ENCODE measurements at places on chromosomes 1 and 21. TPM values are rescaled to one million over a fixed set of nuclear protein-coding genes. Genes with fewer than 3 reads are reported as not detected.

DNA sequence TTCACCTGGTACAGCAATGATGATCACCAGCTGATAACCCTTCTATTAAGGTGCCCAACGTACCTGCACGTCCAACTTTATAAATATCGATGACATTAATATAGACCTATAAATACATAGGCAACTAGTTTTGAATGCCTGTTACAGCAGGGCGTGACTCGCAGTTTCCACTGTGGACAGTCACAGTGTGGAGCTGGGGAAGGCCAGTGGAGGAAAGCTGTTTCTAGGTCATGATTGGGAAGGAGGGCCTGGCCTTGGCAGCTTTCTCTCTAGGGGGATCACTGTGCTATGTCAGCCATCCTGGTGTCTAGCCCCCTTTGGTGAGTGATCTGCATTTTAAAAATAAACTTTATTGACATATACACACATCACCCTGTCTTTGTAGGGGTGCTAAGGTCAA is 4.4 kb upstream of the PRDM15 start:
- no peak for DNase-seq

MYBPHL gene
- total RNA-seq, result 0.27 TPM

S100A7A gene
- total RNA-seq, result not detected

MATN1 gene
- total RNA-seq, result 0.36 TPM

DNA sequence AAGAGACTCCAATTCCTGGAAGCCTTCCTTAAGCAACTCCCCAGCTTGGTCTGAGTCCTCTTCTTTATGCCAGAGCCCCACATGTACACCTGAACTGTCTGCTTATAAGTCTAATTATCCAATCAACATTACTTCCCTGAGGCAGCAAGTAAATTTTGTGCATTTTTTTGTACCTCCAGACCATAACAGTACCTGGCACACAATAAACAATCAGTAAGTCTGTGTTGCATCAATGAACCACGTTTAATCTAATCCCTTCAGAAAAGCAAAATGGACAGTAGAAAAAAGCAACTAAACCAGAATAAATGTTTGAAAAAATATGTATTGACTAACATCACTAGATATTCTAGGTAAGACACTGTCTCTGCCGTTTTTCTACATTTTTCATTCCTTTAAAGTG is 20.5 kb downstream of the MRPL39 start:
- DNase-seq, result no peak

ATP6V1G3 gene
- not detected for total RNA-seq

DNA sequence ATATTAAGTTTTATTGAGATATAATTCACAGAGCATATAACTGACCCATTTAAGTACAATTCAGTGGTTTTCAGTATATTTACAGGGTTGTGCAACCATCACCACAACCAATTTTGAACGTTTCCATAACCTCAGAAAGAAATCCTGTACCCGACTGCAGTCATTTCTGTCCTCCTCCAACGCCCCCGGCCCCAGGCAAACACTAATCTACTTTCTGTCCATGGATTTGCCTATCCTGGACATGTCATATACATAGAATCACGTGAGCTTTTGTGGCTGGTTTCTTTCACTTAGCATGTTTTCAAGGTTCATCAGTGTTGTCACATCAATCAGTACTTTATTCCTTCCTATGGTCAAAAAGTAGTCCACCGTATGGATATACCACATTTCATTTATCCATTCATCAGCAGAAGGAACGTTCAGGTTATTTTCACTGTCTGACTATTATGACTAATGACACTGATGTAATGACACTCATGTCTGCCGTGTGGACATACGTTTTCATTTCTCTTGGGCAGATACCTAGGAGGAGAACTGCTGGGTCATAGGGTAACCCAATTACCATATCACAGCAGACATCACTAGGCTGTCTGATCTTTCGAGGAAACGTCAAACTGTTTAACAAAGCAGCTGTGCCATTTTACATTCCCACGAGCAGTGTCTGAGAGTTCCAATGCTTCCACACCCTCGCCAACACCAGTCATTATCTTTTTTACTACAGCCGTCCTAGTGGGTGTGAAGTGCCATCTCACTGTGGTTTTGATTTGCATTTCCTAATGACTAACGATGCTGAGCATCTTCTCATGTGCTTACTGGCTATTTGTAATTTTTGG is 30.8 kb downstream of the MRPL37 start:
- no peak for DNase-seq

NECTIN4 gene
- not detected for total RNA-seq

GOLT1A gene
- 0.54 TPM for total RNA-seq

DNA sequence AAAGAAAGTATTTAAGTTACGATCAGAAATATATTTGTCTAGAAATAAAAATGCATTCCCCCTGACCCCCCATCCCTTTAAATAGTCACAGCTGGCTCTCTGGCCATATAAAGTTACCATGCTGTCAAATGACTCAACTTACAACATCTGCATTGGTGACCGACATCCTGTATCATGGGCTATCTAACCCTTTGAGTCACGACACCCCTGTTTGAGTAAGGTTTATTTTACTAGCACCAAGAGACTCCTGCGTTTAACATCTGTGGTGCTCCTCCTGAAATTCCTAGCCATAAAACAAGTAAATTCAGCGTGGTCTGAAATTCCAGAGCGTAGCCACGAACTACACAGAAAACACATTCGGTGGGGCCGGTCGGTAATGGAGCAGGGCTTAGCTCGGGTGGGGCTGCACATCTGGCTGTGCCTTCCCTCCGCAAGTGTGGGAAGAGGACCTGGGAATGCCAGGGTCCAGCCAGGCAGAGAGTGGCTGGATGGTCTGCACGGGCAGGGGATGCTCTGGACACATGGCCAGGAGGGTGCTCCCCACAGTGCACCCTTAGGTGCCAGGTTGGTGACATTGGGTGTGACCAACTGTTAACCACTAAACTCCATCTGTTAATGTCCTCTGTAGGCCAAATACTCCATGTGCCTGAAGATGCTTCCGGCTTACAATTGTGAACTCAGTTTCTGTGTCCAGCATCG is 53.0 kb upstream of the CLDN14 start:
- DNase-seq, result no peak

TEKT2 gene
- 6.3 TPM for total RNA-seq

MFSD2A gene
- total RNA-seq, result 18.9 TPM

FAM163A gene
- total RNA-seq, result 0.36 TPM

LRRC38 gene
- total RNA-seq, result 2.4 TPM

DNA sequence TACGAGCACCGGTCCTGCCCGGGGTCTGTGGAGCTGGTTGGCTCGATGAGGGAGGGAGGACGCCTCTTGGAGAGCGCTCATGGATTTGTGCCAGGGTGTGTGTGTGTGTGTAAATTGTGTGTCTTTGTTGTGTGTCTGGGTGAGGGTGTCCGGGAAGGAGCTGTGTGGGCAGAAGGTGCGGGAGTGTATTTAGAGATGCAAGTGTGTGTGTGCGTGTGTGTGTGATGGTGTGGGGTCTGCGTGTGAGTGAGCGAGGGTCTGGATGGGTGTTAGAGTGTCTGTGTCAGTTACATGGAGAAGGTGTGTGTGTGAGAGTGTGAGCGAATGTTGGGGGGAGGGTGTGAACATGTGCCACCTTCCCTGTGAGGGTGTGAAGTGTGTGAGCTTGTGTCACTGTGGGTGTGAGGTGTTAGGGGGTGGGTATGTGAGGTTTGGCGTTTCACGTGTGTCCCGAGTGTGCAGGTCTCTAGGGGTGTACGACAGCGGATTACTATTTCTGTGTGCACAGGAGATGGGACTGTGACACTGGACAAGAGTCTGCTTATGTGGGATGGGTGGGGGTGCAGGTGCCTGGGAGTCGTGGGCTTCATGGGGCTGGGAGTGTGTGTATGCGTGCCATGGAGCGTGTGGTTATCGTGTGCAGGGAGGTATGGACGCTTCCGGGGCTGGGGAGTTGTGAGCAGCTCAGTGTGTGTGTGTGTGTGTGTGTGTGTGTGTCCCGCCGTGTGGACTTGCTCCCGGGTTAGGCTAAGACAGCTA is 880 bp downstream of the IGSF21 start:
- peak; percentile 53 for DNase-seq

DNA sequence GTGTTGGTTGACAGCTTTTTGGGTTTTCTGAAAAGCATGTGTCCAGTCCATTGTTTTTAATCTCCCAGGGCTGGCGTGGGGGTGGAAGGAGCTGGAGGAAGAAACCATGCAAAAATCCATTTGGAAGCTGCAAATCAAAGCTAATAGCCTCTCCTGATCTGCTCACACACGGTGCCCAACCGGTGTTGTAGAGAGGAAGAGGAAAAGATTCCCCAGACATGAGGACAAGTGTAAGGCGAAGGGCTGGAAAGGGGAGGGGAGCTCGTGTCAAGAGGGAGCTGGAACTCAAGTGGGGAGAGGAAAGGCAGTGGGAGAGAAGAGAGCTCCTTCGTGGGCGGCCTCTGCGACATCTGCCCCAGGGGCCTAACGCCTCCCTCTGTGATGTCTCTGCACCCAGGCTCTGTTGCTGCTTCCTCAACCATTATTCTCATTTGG is 112.3 kb upstream of the IRF2BP2 start:
- no peak for DNase-seq

DNA sequence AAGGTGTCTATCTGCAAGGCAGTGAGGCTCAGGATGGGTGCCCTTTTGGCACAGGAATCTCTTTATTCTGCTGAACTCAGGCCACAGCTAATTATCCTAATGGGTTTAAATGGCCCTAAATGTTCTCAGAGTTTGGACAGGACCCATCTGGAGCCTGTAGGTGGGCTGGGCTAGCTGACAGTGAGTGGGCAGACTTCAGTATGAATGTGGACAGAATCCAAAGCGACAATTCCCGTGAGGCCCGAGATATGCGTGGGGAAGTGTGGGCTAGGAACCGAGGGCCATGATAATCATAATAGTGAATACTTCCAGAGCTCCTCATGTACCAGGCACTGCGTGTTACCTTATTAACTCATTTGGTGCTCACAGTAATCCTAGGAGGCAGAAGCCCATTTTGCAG is 165.3 kb downstream of the GRIK3 start:
- no peak for DNase-seq

DNA sequence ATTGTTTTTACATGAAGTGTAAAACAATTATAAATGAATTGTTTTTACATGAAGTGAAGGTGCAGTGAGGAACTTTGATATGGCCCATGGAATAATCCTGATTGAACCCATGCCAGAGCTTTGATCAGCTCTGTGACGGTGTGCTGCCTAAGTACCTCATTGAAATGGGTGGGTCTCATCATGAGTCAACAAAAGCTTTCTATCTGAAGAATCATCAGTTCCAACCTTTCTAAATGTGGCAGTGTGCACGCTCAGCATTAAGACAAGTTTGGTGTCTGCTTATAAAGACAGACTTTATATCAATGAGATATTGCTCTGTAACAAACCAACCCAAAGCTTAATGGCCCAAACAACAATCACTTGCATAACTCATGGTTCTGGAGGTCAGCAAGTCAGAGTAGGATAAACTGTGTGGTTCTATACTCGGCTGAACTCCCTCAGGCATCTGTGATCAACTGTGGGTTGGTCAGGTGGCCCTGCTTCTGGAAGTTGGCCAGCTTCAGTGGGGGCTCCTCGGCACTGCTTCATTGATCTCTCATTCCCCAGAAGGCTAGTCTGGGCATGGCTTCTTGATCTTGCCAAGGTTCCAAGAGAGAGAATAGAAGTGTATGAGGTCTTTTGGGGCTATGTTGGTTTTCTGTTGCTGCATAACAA is 258.0 kb downstream of the LTN1 start:
- no peak for DNase-seq

ACTA1 gene
- 2.1 TPM for total RNA-seq

GRCh38 chr1:65065524-65066418 is 82.2 kb upstream of the AK4 start:
- peak; percentile 64 for DNase-seq

- no peak for DNase-seq
These were observed 68.7 kb downstream of the HIVEP3 start for GRCh38 chr1:41850029-41850428.

RBM34 gene
- total RNA-seq, result 30.8 TPM

DNA sequence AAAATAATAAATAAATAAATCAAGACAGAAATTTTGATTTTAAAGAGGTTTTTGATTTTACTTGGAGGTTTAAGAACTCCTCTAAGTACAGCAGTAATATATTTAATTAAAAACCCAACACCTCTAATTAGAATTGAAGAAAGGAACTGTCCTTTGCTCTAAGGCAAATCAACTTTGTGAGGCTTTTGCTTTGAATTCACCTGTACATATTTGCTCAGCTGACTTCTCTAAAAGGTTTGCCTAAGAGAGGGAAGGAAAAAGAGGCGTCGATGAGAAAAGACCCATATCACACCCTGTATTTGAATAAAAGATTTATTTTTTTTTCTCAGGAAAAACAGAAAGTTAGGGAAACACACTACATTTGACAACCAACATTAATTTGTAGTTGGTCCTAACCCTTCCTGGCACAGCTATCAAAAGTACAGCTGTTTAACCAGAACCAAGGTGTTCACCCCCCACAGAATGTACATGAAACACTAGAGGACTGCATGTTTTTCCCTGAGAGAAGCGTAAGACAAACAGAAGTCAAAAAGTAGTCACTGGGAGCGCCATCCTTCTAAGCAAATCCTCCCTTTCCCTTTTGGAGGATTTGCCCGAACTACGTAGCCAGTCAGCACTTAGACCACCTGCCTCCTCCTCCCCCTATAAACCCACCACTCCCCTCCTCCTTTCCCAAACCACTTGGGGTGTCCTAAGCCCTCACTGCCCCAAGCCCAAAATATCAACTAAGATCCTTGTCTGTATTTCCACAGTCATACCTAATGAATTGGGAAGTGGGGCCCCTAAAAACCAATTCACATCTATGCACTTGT is 4.9 kb downstream of the MCL1 start:
- DNase-seq, result no peak

DNA sequence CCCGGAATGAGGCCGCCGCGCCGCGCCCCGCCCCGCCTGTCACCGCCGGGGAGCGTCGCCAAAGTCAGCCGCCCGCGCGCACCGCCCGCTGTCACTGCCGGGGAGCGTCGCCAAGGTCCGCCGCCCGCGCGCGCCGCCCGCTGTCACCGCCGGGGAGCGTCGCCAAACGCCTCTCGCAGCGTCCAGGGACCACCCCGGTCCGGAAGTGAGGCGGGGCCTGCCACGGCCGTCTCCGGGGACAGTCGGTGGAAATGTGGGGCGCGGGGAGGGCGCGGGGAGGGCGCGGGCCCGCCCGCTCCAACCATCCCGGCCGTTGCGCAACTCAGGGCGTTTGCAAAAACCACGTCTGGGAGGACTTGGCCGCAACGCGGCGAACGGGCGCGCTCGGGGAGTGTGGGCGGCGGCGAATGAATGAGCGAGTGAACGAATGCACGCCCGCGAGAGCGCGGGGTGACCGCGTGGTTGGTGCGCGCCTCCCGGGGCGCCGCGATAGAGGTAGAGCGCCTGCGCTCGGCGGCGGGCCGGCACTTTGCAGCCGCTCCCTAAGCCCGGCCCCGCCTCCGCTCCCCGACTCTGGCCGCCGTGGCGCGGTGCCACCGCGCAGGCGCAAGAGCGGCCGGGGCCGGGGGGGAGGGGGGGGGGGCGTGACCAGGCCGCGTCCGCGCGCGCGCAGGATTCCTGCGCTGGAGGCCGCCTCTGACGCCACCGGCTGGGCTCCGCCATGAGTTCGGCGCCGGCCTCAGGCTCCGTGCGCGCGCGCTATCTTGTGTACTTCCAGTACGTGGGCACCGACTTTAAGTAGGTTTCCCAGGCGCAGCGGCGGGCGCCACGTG is at the start of the genes ACAP3 and PUSL1:
Gene ACAP3 (minus strand): TSS at position 8 of the 833 bp plus-strand sequence. CDS start 115 bp downstream, outside the sequence.
Gene PUSL1 (plus strand): TSS at position 675 of the 833 bp plus-strand sequence. CDS start 47 bp downstream, at position 722.
- peak; percentile 93 for DNase-seq
